Fibroblast of lung (primary cell): ENCODE measurements at places on chromosomes 2 and 18.

DNA sequence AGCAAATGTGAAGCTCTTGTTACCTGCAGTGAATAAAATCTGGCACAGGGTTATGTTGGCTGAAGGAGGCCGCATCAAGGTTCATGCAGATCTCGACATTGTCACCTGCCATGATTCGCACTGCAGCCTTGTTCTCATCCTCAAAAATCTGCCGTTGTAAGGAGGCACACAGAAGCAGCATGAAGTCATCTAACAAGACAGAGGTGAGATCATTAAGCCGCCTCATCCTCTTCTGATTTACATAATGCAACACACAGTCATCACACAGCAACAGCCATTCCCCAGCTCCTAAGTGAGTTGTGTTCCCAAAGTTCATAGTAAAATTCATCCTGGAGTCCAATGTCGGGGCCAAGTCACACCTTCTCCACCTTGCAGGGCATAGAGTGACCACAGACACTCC lies 232.1 kb downstream of the NAPG start:
- DNase-seq, result no peak

DNA sequence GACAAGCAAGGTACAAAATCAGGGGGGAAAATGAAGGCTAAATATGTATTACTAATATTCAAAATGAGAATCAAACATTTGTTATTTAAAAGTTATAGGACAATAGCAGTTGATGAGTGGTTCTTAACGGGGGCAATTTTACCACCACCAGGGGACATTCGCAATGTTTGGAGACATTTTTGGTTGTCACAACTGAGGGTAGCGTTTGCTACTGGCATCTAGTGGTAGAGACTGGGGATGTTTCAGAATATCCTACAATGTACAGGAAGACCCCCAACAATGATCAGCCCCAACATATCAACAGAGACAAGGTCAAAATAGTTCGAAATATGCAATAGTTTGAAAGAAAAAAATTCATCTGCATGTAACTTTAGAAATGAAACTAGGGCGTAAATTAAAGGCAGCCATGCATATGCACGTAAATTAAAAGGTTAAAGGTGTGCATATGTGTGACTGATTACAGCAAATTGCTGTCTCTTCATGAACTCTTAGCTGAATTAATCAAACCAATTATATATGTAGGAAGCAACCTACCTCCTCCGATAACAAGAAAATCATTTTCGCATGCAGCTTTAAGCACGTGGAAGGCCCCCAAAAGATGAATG lies 61.2 kb upstream of the CUL3 start:
- peak; percentile 23 for DNase-seq

DNA sequence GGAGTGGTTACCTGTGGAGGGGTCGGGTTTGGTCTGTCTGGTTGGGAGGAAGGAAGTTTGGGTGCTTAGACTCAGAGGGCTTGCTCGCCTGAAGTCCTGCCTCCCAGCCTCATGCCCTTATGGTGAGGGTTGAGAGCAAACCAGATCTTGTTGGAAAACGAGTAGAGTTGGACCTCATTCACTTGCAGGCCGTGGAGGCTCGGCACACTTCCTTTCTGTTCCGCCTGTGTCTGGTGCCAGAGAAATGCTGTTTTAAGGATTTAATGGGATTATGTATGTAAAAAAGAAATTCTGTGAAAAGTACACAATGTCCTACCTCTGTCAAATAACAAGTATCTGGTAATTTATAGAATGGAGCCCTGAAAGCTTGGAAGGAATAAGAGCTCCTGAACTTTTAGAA lies 29.6 kb downstream of the GATA6 start:
- no peak for DNase-seq

GRCh38 chr18:23826850-23827620 lies 137.8 kb downstream of the LAMA3 start:
- DNase-seq, result no peak

GRCh38 chr2:217823626-217824025 lies 179.2 kb downstream of the TNS1 start:
- no peak for DNase-seq

DNA sequence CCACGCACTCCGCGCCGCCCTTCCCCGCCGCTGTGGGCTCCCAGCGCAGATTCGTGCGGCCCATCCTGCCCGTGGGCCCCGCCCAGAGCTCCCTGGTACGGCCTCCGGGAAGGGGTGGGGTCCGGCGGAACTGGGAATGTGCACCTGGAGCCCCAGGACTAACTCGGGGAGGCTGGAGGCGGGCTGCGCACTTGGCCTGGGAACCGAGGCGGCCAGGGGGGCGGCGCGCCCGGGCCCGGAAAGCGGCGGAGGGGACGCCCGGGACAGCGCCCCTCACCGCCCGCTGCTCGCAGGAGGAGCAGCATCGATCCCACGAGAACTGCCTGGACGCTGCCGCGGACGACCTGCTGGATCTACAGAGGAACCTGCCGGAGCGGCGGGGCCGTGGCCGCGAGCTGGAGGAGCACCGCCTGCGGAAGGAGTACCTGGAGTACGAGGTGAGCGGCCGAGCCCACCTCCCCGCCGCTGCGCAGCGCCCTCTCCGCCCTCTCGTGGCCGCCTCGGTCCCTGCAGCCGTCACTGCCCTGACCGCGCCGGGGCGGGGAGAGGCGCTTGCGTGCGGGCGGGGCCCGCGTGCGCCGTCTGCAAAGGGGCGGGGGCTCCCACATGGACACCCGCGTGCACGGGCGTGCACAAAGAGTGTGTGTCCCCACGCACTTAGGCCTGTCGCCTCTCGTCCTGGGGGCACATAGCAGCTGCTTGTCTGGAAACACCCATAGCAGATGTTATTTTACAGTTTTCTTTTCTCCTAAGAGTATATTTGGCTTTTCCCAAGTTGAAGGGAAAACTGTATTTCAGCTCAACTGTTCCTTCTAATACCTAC lies 25.2 kb downstream of the PSD4 start:
- DNase-seq, result peak; percentile 66

GRCh38 chr2:12284487-12284886 lies 432.2 kb upstream of the TRIB2 start:
- DNase-seq, result peak; percentile 71

DNA sequence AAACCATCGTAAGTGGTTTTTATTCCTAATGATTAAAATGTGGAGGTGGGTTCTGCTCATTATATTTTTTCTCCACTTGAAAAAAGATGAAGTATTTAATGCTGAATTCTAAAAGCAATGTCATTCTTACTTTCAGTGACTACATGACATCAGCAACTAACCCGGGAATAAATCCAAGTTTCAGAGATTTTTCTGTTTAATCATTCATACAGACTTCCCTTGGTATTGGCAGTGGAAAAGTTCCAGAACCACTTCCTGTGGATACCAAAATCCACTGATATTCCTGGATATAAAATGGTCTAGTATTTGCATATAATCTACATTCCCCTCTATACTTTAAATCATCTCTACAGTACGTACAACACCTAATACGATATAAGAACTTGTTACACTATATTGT lies 128.6 kb downstream of the ZNF532 start:
- peak; percentile 91 for DNase-seq

DNA sequence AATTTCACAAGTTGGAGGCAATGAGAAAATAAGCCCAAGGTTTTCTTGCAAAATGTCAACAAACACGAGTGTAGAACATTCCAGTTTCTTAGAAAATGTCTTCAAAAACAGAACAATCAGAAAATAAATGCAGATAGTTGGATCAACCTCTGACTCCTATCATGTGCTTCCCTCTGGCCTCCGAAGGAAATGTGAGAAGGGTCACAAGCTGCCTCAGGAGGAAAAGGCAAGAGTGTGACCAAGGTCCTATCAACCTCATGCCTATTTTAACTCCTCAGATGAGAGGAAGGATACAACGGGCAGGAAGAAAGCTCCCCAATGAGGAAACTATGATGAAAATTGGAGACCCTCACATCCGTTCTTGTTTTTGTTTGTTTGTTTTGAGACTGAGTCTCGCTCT lies 7.9 kb downstream of the SCYGR5 start:
- DNase-seq, result no peak

- peak; percentile 30 for DNase-seq
Observed at GRCh38 chr2:150303281-150303680, 184.2 kb downstream of the RND3 start.

- no peak for DNase-seq
Observed at GRCh38 chr2:236008006-236008405, 160.2 kb downstream of the GBX2 start.

DNA sequence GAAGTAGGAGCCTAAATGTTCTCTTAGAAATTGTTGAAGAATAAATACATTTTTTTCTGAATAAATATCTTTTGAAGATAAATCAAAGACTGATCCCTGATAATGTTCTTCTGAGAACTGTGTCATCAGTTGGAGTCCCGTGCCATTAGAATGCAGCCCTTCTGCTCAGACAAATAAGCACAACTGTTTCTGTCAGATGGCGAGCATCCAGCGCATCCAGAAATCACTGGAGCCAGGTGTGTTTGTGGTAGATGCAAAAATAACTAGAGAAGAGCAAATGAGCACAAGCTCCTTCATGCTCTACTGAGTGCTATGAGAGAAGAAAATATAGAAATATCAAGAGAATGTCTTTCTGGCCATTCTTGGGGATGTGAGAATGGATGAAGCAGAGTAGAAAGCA lies 573.7 kb downstream of the THSD7B start:
- DNase-seq, result no peak

DNA sequence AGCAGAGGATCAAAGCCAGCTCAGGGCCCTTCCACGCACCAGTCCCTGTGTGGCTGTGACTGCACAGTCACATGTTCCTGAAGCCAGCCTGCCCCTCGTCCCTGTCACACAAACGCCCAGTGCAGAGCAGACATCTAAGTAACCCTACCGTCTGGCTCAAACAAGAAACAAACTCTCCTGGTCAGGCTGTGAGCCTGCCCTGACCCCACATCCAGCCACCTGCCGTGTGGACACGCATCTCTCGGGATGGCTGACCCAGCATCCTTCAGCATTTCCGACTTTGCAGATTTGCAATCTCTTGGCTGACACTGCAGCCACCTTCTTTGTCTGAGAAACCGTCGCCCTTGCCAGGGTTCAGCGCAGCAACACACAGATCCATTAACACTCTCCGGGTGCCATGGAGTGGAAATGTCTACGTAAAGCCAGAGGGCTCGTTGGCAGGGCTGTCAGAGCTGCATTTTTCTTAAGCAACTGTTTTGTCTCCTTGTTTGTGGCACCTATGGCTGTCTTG lies 82.3 kb upstream of the ASAP2 start:
- DNase-seq, result no peak

- DNase-seq, result peak; percentile 72
Observed at GRCh38 chr2:54520687-54521086, 64.6 kb downstream of the SPTBN1 start.

GRCh38 chr2:175241691-175242090 lies 60.2 kb upstream of the ATP5MC3 start:
- DNase-seq, result no peak

DNA sequence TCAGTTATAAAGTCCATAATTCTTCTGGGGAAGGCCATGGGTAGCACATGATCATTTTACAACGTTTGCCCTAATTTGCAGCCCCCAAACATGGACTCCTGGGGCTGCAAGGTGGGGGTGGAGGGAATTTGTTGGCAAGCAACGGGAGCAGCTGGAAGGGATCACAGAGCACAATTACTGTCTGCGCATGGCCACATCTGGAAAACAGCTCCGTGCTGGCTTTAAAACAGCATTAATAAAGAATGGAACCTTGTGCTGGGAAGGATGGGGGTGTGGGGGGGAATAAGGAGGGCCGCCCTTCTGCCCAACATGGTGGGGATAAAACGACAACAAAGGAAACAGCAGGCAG lies 60.9 kb upstream of the SLC14A2 start:
- peak; percentile 35 for DNase-seq

GRCh38 chr2:169664978-169665930 lies 29.0 kb downstream of the CFAP210 start:
- DNase-seq, result no peak

DNA sequence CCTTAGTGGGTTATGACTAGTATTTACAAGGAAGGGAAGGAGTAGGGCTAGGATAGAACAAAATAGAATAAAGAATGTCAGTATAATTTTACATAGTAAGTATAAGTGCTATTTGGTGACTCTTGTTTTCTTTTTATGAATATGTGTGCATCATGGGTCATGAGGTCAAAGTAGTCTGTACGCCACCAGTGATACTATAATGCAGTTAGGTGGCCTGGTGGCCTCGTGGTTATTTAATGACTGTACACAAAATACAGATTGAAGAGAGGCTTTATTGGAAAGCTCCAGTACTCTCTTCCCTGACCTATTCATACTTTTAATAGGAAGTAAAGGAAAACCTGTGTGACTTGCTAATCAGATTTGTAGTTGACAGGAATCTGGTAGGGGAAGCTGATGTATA lies 27.3 kb downstream of the CAB39 start:
- DNase-seq, result no peak

DNA sequence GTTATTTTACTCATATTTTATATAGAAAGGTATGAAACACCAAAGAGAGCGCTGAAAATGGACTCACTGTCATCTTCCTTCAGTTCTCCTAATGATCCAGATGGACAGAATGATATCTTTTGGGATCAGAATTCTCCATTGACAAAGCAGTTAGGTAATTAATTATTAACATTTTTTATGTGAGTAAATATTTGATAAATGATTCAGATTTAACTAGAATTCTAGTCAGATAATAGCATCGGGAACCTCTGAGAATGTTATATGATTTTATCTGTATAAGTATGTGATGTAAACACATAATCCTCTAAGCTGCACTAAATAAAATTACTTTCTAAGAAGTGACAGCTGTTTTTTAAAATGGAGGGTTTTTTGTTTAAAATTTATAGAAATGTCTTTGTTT lies 2.0 kb downstream of the ETAA1 start:
- no peak for DNase-seq

DNA sequence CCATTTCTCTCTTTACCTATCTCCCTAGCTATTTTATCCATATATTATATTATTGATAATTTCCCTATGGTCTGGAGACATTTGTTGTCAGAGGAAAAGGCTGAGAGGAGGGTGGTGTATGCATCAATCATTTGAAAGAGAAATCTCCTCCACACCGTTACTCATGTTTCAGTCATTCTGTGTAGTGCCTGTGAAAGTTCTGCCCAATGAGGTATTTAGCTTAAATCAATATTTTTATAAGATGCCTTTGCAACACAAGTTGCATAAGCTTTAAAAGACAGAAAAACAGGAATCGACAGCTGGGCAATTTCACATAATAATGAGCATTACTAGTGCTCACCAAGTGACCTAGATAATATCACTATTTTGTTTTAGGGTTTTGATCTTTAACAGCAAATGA lies 363.7 kb upstream of the FSIP2 start:
- no peak for DNase-seq
